Activated CD8-positive, alpha-beta memory T cell treated with anti-CD3 and anti-CD28 coated beads, Interleukin-2, amount 50 U/mL, for 4 hours (primary cell): ENCODE measurements at places on chromosomes 5 and 9.
A peak's percentile ranks its signal among the peaks of the same experiment; 100 is the strongest.

GRCh38 chr5:172872997-172873491 lies 39.0 kb downstream of the ERGIC1 start:
- DNase-seq: no peak

DNA sequence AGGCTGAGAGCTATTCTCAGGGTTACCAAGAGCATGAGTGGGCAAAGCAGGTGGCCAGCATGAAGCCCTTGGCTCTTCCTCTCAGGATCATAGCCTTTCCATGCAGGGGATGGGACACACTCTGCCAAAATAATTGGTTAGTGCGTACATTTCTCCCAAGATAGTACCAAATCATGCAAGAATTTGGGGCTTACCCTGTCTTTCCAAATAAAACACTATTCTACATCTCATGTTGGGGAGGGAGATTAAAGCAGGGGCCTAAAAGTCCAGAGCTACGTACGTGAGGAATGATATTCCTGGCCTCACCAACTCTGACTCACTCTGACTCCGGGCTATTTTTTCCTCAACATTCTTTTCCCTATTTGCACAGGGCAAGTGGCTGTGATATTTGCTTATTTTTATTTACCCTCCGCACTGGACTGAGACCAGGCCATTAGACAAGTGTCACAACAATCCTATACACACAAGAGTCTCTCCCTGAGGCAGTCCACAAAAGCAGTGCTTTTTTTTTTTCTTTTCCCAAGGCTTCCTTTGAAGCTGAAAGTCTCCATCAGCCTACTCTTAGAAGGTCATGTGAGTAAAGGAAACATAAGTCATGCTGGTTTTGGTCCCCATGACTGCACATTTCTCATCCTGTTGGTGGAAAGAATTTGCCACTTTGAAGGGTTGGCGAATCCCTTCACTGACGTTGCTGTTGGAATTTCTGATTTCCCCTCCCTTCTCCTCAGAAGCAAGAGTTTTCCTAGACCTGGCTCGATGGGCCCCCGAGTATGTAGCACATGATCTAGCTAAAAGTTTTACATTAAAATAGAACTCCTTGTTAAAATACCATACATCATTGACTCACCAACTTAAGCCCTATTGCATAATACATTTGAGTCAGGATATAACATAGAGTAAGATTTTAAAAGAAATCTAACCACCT lies 40.0 kb downstream of the TMEM252 start:
- no peak for DNase-seq

DNA sequence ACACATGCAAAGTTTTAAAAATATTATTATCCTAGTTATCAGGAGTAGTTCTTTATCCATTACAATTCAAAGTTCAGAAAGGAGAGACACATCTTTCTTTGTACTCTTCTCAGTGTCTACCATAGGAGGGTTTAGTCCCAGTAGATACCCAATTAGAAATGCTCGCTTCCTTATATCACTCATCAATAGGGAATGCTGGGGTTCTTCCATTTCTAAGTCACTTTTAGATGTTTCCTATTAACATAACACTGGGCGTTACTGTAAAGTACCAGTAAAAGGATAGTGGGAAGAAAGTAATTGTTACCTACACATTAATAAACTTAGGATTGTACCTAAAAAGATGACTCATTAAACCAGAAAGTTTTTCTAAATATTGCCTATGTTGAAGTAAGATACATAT lies 348.3 kb upstream of the CDH6 start:
- DNase-seq: no peak

- DNase-seq: no peak
Measured at GRCh38 chr5:103525361-103525760, 37.2 kb downstream of the NUDT12 start.

- DNase-seq: no peak
Measured at GRCh38 chr5:61995486-61995885, 310.5 kb upstream of the KIF2A start.

GRCh38 chr5:109873687-109874086 lies 184.0 kb downstream of the MAN2A1 start:
- DNase-seq: no peak

- no peak for DNase-seq
Measured at GRCh38 chr5:139468421-139468931, 2.3 kb upstream of the SMIM33 start.

GRCh38 chr5:2674456-2674855 lies 77.0 kb downstream of the IRX2 start:
- no peak for DNase-seq

DNA sequence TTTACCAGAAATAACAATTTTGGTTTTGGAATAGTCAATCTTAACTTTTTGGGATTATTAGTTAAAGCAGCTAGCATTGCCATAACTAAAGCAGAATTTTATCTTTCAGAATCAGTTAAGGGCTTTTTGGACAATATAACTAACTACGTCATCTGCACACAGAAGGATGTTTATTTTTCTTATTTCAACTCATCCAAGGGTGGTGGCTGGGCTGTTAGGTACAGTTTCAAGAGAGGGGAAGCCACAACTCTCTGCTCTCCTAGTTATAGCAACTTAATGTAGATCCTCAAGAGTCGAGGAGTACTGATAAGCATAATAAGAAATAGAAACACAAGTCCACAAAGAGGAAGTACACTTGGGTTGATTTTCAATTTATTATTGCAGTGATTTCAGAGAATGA lies 65.6 kb downstream of the ANKRD55 start:
- DNase-seq: no peak

GRCh38 chr9:89953824-89954615 lies 349.2 kb downstream of the GADD45G start:
- DNase-seq: no peak

DNA sequence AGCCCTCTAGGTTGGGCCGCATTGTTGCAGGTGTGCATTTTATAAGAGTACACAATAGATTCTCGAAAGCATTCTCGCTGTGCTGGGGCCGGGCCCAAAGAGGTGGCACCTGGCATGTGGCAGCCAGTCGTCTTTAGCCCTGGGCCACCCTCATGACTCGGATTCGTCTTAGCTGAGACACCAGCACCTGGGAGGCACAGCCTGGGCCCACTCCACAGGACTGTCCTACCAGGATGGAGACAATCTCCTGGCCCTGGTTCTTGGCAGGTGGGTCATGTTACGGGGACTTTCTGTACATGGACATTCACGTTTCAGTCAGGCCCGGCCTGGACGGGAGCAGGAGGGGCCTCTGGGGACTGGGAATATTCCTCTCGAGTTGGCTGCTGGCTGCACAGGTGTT lies 212.5 kb downstream of the FANCC start:
- DNase-seq: no peak

GRCh38 chr5:66238435-66238834 lies 94.3 kb downstream of the SREK1 start:
- no peak for DNase-seq

DNA sequence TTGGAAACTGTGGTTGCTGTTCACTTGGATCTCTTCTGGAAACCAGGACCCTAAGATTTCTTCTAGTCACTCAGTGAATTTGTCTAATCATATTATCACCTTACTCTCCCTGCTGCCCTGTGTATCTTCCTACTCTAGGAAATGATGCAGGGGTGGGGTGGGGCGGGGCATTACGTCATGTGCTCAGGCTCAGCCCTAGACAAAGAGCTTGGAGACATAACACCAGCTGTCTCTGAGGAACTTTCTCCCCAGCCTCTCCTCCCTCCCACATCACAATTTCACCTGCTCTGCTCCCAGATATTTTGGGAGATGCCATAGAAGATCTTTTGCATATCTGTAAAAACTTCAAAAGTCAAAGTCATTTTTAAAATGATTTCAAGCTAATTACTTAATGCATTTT lies 470.4 kb downstream of the ZSWIM6 start:
- no peak for DNase-seq

- no peak for DNase-seq
Measured at GRCh38 chr5:161078793-161079192, 226.8 kb upstream of the ATP10B start.

GRCh38 chr9:37100741-37101140 lies 19.6 kb upstream of the ZCCHC7 start:
- no peak for DNase-seq

DNA sequence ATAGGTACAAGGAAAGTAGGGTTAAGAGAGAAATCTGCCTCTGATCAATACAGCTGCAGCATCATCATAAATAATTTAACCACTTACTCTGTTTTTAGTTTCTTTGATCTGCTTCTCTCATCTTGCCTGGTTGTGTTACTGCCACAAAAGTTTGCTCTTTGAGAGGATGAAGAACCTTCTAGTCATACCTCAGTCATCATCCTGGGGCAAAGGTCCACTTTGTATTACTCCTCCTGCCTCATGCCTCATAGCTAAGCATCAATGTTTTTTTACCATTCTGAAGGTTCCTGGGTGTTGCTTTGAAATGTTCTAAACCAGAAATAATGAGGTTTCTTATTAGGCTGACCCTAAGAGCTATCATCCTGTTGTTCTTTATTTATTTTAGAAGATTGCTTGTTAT lies 17.1 kb upstream of the TRIM36 start:
- DNase-seq: no peak

- DNase-seq: no peak
Measured at GRCh38 chr5:97455996-97456395, 272.9 kb upstream of the RIOK2 start.

- DNase-seq: no peak
Measured at GRCh38 chr5:88671505-88672499, 211.2 kb downstream of the MEF2C start.

- no peak for DNase-seq
Measured at GRCh38 chr5:1908931-1909330, 26.2 kb upstream of the IRX4 start.

GRCh38 chr5:88732181-88732633 lies 150.8 kb downstream of the MEF2C start:
- DNase-seq: no peak

DNA sequence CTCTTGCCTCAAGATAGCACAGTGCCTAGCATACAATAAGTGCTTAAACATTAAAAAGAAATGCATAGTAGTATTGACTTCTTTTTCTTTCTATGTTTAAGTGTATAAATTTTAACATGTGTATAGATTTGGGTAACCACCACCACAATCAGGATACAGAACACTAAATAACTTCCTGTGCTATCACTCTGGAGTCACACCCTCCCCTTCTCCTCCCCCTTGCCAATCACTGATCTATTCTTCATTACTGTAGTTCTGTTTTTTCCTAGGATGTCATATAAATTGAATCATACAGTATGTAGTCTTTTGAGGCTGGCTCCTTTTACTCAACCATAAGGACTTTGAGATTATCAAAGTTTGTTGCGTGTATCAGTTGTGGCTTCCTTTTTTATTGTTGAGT lies 68.5 kb downstream of the OSTF1 start:
- no peak for DNase-seq

DNA sequence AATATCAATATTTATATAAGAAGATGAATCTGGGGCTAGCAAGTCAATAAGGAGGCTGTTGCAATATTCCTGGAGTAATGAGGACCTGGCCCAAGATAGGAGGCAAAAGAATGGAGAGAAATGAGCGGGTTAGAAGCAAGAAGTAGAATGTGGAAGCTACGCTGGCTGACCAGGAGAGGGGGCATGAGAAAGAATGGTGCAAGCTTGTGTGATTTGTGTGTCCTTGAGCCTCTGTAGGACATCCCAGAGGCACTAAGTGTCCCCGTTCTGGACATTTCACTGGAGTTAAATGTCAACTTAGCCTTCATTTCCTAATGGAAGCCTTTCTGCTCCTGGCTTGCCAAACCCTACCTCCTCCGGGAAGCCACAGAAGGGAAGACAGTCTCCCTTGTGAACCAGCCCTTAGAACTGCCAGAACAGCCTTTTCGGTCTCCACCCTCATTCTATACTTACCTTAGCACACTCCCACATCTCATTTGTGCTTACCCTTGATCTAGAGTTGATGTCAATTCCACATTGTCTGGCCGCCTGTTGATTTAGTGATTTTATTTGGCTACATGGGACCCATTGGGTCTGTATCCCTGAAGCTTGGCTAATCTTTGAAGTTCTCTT lies 6.7 kb upstream of the PDE6A start:
- DNase-seq: no peak

- DNase-seq: no peak
Measured at GRCh38 chr5:175201393-175201792, 242.6 kb downstream of the DRD1 start.

DNA sequence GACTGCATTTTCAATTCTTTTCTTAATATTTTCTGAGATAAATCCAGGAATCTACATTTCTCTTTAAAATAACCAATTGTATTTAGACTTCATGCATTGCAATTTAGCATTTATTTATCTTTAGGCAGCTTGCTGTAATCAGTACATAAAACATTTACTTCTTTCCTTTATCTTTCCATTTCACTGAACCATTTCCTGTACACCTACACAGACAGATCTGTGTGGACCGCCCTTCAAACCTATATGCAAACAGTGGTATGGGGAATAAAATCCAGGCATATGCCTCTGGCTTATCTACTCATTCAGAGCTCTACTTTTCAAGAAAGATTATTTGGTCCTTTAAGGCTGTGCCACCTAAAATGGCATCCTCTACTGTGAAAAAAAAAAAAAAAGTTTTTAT lies 640.0 kb downstream of the MAT2B start:
- DNase-seq: no peak

DNA sequence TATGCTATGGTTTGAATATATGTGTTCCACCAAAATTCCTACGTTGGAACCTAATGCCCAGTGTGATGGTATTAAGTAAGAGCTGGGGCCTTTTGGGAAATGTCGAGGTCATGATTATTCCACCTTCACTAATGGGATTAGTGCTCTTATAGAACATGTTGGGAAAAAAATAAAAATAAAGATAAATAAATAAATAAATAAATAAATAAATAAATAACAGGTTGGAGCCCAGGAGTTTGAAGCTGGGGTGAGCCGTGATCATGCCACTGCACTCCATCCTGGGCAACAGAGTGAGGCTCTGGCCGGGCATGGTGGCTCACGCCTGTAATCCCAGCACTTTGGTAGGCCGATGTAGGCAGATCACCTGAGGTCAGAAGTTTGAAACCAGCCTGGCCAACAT lies 22.5 kb downstream of the BASP1 start:
- no peak for DNase-seq

DNA sequence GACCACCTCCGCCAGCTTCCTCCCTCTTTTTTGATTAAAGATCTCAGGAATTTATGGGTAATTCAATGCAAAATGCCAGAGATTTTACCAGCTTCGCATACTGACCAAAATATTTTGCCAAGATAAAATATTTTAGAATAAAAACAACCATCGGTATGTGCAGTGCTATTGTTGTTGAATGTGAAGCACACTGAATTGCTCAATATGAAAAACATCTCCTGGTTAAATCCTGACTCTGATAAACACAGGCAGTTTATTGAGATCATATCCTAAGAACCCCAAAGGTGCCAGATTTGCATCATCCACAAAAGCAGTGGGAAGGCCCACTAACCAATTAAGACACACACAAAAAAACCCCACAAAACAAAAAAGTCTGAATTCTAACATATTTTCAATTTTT lies 202.4 kb downstream of the GLIS3 start:
- DNase-seq: no peak

- DNase-seq: no peak
Measured at GRCh38 chr9:129198319-129199043, 20.4 kb upstream of the IER5L start.

GRCh38 chr9:12785260-12785770 lies 10.5 kb downstream of the LURAP1L start:
- no peak for DNase-seq

GRCh38 chr9:97954550-97954989 lies 16.6 kb upstream of the HEMGN start:
- DNase-seq: peak; percentile 48

GRCh38 chr5:173094012-173094661 lies 38.0 kb downstream of the CREBRF start:
- DNase-seq: no peak

- DNase-seq: no peak
Measured at GRCh38 chr9:129885018-129885669, 49.9 kb downstream of the USP20 start.
